ENCODE measurements at places on chromosomes 3 and 15.

GRCh38 chr3:122481390-122481789 is 33.3 kb downstream of the KPNA1 start:
- no peak for DNase-seq

DNA sequence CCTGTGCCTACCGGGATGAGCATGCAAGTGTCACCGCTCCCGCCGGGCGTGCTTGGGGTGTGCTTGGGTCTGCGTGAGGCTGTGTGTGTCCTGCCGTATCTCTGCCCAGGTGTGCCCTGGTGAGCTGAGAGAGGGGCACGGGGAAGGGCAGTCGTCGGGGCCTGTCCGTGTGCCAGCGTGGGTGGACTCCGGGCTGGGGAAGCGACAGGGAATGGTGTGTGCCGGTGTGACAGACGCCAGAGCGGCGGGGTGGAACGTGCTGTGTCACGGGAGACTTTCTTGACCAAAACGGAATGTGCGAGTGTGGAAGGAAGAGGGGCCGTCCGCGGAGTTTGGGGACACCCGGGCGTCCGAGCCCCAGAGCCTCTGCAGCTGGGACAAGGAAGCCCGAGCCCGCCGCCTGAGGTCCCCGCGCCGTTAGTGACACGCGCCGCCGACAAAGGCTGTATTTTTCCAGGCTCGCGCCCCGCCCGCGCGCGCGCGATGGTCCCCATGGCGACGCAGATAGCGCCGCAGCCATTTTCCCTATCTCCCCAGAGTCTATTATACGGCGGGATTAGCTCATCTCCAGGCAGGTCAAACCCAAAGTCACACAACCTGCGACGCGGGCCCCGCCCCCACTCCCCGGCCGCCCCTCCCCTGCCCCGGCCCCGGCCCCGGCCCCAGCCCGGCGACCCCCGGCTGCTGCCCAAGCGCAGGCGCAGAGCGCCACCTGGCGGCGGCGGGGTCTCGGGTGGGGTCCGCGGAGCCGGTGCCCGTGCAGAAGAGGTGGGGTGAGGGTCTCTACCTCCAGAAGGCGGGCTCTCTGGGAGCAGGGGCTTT is 4.5 kb upstream of the GATA2 start:
- peak; percentile 8 for DNase-seq

- no peak for DNase-seq
These were observed 26.4 kb upstream of the KCNAB1 start for GRCh38 chr3:156093964-156094363.

GRCh38 chr3:114519415-114519814 is 225.6 kb downstream of the TIGIT start:
- DNase-seq: no peak

- no peak for DNase-seq
These were observed 65.6 kb downstream of the NIPA2 start for GRCh38 chr15:22903961-22904534.

GRCh38 chr3:13073326-13074005 is at the start of gene IQSEC1:
IQSEC1 (minus strand) TSS chr3:13073429; CDS start chr3:13073014, 415 bp downstream.
- peak; percentile 58 for DNase-seq

DNA sequence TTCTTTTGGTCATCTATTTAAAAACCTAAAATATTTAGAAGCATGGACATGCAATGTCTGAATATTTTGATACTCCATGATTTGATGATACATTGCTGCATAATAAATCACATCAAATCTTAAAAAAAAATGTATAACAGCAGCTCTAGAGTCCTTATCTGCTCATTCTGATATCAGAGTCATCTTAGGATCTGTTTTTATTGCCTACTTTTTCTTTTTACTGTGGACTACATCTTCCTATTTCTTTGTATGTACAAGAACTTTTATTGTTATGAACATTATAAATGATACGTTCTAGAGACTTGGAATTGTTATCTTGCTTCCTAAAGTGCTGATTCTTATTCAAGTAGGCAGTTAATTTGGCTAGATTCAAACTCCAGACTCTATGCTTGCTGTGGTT is 72.7 kb downstream of the IQCH start:
- no peak for DNase-seq

DNA sequence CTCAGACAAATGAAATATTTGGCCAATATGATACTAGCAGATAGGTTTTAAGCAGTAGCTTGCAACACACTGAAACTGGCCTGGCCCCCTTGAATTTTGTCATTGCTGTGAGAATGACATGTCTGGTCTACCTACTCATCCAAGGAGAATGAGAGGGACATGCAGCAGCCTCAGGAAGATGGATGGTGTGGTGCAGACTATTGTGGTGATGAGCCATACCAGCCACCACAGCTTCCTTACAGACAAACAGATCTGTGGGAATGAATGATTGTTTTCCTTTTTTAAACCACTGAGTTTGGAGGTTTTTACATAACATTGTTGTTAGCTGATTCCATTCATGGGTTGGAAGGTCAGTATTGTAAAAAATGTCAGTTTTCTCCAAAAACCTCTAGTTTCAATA is 133.7 kb upstream of the POU1F1 start:
- no peak for DNase-seq

GRCh38 chr15:40162552-40162951 is 1.7 kb downstream of the BUB1B start:
- no peak for DNase-seq

DNA sequence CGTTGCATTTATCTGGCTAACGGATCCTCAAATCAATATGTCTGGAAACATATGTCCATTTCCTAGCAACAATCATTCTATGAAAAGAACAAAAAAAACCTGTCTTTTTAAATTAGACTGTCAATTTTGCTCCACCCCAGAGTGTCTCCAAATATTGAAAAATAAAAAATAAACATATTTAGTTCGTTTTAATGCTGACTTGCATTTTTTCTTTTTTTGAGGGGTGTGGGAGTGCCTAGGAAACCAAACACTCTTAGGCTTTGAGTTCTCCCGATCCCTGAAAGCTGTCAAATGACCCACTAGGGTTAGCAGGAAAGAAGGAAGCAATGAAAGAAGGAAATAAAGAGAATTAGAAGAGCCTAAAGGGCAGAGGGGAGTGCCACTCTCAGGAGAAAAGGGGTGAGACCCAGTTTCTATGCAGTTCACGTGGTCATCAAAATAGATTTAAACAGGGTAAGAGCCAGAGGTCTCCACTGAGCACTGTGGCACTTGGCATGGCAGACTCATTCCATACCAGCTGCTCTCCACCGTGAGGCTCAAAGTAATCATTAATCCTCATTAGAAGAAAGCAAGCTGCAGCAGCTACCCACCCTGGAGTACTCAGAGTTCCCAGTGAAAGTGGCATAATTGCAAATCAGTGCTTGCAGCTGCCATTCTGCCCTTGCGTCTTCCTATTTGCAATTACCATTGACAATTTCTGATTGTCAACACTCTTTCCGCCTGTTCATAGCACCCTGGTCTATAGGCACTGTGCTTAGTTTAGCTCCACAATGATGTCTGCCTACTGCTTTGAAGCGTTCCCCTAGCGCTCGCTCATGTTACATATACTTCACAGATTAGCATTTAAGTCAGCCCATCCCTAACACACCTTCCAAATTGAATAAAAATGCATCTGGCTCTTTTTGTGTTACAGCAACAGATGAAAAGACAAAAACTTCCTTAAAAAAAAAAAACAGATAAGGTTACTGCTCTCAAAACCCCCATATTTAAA is 32.3 kb downstream of the PDZRN3 start:
- no peak for DNase-seq

GRCh38 chr3:40780291-40780924 is 255.6 kb downstream of the ZNF621 start:
- no peak for DNase-seq

- DNase-seq: no peak
These were observed 2.3 kb upstream of the MBNL1 start for GRCh38 chr3:152266221-152266995.

DNA sequence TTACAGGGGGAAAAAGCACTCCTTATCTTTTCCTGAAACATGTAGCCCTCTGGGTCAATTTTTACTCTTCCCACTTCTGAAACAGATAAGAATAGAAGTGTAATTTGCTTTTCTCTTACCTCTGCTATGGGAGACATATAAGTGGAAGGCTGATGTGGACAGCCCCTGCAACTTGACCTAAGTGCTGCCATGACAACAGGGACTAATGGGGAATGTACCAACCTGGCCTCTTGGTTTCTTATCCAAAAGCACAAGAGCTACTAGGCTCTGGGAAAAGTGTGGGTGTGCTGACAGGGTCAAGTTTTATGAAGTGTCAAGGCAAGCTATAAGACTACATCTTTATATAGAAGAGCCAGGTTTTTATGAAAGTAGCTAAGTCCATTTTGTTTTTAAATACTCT is 1246.5 kb downstream of the OTOL1 start:
- DNase-seq: no peak

- DNase-seq: no peak
These were observed 20.8 kb downstream of the NBEAL2 start for GRCh38 chr3:47000198-47000815.

DNA sequence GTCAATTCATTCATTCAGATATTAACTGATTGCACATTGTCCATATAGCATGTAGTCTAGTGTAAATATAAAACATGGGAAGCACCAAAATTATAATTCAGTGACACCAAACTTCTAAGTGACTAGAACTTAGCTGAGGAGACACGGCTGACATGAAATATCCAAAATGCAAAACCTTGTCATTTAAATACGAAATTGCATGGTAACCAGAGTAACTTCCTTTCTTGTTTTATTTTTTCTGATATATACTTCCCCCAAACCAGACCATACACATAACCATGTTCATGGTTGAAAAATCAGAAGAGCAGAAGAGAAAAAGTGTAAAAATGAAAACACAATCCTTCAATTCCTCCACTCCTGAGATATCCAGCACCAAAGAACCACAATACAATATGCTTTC is 38.0 kb downstream of the CBLB start:
- no peak for DNase-seq

DNA sequence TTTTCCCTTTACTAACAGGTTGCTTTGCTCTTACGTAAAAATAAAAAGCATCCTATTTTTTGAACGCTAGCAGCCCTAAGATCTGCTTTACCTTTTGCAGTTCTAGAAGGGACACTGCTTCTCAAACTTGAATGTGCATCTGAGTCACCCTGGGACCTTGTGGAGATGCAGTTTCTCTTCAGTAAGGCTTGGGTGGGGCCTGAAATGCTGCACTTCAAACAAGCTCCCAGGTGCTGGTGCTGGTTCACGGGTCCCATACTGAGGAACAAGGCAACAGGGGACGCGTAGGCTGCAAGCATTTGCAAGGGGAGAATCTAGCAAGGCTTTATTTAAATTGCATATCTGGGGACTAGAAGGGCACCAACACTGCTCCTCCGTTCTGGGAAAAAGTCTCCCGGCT is 30.0 kb downstream of the MB21D2 start:
- DNase-seq: no peak

DNA sequence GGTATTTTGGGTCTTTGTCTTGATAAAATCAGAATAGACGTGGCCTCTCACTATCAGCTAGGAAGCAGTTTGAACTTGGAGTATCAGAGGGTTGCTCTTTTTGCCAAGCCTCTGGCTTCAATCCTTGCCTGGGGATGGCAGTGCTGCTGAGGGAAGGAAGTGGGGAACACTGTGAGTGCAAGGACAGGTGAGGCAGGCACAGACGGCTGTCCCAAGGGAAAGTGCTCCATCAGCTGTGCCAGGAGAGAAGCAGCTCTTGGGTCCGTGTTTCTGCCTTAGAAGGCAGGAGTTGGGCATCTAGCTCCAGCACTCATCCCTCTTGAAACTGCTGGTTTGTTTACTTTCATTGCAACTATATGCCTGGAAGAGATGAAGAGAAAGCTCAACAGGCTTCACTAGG is 33.2 kb downstream of the PML start:
- no peak for DNase-seq

- no peak for DNase-seq
These were observed 8.7 kb downstream of the CTDSPL2 start for GRCh38 chr15:44435893-44436667.

- DNase-seq: no peak
These were observed 46.4 kb downstream of the C2CD4B start for GRCh38 chr15:62118520-62119226.

DNA sequence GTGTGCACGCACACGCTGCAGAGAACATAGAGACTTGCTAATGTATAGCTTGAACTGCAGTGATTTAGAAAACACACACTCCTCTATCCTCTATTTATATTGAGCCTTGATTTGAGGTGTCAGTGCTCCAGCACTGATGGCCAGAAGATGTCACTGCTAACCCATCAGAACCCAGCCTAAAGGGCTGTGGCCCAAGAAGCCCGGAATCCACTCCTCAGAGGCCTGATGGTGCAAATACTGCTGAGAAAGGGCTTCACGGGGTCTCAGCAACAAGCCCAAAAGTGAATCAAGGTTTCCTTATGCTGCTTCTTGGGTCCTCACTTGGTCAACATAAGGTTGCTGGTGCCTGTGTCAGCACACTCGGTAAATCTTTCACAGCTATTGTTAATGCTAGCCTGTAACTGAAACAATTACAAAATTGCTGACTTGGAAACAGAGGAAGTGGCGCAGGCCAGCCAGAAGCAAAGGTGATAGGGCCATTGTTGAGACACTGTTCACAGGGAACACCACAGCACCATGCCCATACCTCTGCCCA is 60.3 kb downstream of the HEG1 start:
- DNase-seq: no peak

GRCh38 chr15:25053000-25053815 is 98.4 kb downstream of the SNRPN start:
- no peak for DNase-seq

DNA sequence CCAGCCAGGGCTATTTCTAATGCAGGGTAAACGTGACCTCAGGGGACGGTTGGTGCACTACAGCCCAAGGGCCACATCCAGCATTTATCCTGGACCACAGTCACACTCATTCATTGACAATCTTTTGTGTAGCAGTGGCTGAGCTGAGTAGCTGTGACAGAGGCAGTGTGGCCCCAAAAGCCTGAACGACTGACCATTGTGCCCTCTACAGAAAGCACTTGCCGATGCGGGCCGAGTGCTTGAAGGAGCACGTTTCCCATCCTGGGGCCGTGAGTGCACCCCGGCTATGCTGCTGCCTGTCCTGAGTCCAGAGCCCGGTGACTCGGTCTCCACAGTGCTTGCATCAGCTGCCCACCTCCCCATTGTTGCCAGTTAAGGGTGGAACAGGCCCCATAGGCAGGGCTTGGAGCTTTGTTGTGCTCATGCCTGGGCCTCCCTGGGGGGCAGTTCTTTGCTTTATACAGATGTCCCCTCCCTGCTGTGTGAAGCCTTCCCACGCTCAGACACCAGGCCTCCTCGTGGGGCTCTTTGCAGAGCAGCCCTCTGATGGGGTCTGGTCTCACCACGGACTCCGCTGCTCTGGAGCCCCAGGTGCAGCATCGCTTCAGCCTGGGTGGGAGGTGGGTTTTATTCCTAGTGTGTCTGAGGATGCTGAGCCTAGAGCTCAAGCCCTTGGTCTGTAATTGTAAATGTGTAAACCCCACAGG is 13.0 kb upstream of the SNRPA1 start:
- no peak for DNase-seq

DNA sequence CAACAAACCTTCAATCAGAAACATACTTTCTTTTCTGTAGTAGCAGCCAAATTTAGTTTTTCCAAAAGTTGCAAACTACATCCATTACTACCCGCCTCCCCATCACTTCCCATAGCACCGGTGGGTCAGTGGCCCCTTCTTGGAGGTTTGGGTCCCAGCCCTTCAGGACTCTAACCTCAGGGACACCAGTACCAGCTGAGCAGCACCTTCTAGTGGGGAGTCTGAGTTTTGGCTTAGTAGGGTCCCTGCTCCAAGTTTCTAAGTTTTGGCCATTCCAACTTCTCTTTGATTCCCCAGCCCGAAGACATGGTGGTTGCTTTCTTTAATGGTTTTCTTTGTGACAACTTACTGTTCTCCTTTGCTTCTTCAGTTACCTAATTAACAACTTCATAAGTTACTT is 160.6 kb downstream of the ECT2 start:
- no peak for DNase-seq
